ENCODE measurements at places on chromosomes 2 and 18.

- no peak for DNase-seq
Observed at GRCh38 chr2:165470361-165470760, 863 bp downstream of the CSRNP3 start.

DNA sequence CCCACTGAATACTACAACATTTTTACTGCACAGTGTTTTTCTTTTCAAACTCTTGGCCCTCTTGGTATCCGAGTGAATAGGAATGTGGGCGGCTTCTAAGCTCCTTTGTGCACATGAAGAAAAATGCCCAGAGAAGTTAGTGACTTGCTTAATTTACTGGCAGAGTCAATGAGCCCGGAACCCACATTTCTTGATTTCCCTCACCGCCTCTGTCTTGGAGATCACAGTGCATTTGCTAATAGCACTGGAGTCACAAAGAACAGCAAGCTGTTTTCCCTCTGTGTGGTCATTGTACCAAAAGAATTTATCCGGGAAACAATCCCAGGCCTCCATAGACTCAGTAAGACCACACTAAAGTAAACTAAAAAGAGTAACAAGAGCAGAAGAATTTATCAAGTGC is 18.9 kb downstream of the STON1 start:
- DNase-seq, result no peak

DNA sequence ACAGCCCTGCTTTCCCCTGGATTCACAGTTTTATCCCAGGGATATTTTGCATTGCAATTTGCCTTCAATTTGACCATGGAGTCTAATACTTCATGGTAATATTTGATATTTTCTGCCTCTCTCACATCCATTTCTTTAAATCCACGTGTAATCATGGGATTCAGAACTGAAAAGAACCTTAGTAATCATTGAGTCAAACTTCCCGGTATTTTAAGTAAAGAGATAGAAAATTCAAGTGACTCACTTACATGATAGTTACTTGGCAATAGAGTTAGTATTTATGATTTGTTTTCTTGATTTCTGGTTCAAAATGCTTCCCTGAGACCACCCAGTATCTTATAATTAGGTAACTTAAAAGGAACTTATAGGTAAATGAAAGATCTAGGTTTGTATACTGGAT is 33.7 kb upstream of the CDC42EP3 start:
- no peak for DNase-seq

DNA sequence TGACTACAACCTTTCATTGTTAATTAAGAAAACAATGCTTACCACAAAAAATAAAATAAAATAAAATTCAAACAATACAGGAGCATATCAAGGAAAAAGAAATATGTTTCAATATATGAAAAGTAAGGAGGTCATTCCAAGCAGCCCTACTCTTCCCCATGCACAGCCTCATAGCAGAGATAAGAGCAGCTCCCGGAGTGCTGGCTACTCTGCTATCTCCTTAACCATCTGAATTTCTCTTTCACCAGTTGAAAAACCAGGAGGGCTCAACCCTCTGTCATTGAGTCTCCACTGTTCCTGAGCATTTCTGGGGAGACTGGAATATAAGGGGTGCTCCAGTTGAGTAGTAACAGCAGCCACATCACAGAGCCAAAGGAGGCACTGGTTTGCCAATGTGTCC is 201.4 kb downstream of the TCF4 start:
- DNase-seq, result no peak

- DNase-seq, result peak; percentile 25
Observed at GRCh38 chr2:37982147-37982582, 57.1 kb downstream of the RMDN2 start.
